ENCODE measurements at places on chromosomes 16 and 17.
A peak's percentile ranks its signal among the peaks of the same experiment; 100 is the strongest.

- DNase-seq, result peak; percentile 91
Measured at GRCh38 chr16:69917739-69918138, 33.4 kb upstream of the CLEC18A start.

DNA sequence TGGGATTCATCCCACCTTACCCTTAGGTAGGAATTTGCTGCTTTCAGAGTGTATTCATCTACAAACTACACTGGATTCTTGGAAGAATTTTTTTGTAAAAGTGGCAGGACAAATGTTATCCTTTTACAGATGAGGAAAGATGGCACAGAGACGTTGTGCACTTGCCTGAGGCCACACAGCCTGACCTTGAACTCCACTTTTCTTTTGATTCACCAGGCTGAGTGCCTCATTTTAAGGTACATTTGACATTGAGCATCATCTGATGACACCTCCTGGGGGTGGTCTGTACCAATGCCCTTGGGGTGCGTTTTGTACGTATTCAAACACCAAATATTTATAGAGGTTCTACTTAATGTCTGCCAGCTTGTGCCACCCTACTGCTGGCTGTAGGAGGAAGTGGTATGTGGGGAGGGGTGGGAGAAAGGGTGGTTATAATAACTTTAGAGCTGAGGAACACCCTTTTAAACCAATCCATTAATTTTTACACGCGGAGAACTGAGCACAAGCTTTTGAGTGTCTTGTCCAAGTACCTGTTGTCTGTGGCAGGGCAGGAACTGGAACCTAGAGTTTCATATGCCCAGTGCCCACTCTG, 29.1 kb downstream of the HS3ST3B1 start:
- DNase-seq, result no peak

- DNase-seq, result no peak
Measured at GRCh38 chr16:1096169-1097082, at the start of gene C1QTNF8. TSS of gene C1QTNF8 (minus strand) at chr16:1096244. CDS start at chr16:1094922, 1,322 bp downstream.

DNA sequence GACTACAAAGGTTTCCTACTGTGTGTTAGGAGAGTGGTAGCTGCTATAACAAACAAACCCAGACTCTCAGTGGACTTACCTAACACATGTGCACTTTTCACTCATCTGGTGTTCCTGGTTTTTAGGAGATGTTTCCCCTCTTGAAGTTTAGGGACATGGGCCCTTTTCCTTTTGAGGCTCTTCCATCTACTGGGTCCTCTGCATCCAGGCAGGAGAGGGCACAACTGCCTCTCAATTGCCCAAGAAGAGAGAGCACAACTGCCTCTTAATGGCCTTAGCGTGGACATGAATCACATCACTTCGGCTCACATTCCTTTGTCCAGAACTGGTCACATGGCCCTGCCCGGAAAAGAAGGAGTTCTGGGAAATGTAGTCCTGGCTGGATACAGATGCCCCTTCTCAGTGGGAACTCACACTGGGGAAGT, 9.8 kb upstream of the TNRC6C start:
- DNase-seq, result peak; percentile 30

DNA sequence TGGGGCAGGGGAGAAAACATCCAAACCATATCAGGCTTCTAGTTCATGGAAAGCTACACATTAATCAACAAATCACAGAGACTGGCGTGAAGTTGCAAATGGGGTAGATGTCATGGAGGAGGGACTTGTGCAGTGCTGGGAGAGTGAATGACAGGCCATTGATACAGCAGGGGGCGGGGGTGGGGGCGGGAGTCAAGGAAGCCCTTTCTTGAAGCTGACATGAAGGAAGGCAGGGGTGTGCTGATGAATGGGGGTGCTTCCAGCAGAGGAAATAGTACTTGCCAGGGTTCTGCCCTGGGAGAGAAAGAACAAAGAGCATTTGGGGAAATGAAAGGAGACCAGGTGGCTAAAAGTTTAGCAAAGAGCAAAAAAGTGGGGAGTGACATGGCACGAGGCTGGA, 269.9 kb downstream of the SHISA9 start:
- no peak for DNase-seq

Measured in stromal cell of bone marrow (primary cell).